T-helper 17 cell (primary cell): ENCODE measurements at places on chromosomes 3 and 15.
A peak's percentile ranks its signal among the peaks of the same experiment; 100 is the strongest.

- DNase-seq = no peak
These were observed 67.6 kb downstream of the SLC6A11 start for GRCh38 chr3:10883478-10884234.

DNA sequence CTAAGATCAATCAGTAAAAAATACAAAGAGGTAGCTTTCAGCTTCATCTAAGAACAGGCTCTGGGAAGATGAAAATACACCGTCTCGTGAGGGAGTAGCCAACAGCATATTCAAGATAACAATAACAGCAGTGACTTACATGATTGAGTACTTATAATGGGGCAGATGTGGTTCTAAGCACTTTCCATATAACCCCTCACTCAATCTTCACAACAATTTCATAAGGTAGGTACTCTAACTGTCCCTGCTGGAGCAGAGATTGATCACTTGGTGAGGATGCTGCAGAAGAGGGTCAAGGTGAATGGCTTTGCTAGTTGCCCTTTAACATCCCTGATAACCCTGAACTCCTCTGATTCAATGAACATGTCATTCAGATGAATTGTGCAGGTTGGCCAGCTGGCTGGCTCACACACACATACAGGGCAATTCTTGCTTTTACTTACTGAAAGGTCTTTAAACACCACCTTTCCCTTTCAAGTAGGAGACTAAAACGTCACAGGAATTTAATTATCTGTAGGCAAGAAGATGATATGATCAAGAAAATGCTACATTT is 984.2 kb upstream of the CFAP20DC start:
- DNase-seq = no peak

DNA sequence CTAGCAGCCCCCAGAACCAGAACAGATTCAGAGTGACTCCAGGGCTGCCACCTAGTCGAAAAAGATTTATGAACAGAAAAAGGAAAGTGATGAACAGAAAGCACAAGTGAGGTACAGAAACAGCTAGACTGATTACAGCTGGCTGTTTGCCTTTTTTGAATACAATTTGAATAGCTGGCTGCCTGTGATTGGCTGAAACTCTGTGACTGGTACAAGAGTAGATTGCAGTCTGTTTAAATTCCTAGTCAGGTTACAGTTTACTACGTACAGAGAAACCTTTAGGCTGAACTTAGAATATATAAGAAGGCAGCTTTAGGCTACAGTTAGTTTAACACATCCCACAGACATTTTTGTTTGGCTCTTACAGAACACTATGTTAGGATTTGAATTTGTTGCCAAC is 10.0 kb downstream of the CCDC13 start:
- no peak for DNase-seq

DNA sequence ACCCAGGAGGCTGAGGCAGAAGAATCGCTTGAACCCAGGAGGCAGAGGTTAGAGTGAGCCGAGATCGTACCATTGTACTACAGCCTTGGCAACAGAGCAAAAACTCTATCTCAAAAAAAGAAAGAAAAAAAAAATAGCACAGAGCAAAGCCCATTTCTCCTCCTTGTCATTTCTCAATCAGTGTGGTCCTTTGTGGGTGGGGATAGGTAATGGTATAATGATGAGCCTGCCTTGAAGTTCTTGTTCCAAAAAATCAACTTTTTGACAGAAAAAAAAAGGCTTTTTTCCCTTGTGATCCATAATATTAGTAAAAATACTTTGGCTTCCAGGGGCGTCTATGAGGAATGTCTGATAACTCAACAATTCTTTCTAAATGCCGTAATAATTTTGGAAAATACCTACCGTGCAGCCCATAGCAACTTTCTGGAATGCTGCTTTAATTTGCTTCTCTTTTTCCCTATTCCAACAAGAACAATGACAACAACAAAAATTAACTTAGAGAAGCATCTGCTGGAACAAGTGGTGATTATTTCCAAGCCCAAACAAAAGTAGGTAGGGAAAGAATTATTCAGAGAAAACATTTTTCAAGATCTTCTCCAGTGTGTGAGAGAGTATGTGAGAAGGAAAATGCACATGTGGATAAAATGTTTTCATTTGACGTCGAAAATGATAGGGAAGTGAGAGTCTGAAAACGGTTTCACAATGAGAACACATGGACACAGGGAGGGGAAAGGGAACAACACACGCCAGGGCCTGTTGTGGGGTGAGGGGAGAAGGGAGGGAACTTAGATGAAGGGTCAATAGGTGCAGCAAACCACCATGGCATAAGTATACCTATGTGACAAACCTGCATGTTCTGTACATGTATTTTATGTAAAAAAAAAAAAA is 337.8 kb downstream of the RBMS3 start:
- DNase-seq = no peak

DNA sequence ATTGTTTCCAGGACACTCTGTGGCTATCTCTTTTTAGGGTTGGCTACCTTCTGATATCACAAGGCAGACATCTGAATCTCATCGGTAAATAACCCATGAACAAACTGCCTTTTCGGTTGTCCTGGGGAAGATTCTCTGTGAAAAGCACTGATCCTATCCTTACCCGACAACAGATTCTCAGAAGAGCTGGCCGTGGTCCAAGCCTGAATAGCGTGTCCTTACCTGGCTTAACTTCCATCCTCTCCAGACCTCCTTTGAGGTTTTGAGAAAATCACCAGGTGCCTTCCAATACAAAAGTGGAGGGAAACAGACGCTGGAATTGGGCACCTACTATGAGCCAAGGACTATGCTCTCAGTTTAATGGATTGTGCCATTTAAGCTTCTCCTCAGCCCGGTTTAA is 87.4 kb upstream of the ARHGEF3 start:
- no peak for DNase-seq

DNA sequence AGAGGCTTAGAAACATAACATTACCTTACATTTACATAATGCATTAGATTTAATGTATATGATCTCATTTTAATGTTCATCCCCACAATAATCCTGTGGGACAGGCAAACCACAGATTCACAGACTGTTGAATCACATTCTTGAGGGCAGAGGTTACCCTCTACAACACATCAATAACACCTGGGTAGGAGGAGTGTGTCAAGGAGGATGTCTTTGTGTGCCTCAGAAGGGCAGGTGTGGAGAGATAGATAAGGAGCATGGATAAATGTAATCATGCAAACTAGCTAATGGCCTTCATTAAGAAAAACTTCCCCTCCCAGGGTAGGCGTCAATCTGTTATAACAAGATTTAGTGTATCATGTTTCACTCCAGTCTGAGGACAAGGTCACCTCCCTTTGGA is 12.9 kb upstream of the MB21D2 start:
- no peak for DNase-seq

DNA sequence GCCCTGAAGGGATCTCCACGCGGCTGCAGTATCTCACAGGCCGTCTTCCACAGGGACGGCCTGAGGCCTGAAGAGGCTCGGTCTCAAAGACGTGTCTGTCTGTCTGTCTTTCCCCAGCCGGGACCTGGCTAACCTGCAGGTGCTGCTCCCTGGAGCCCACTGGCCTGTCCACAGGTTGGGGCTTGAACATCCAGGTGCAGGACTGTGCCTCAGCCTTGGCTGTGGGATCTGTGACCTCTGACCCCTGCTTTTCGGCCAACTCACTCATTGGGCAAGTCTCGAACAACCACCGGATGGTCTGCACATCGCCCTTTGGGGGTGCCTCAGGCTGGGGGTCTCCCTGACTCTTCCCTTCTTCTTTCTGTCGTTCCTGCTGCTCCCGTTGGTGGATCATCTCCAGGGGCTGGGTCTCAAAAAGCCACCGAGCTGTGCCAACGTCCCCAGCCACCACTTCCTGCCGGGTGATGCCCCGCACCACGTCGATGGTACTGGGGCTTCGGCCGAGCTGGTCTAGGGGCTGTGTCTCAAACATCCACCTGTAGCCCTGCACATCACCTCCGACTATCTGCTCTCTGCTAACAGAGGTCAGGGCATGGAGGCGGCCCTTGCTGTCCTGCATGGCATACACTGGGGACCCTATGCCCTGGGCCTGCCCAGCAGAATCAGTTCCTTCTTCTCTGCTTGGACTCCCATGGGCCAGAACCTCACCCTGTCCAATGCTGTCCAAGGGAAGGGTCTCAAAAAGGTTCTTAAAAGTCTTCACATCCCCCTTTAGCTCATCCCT is 4.8 kb downstream of the XIRP1 start:
- no peak for DNase-seq

DNA sequence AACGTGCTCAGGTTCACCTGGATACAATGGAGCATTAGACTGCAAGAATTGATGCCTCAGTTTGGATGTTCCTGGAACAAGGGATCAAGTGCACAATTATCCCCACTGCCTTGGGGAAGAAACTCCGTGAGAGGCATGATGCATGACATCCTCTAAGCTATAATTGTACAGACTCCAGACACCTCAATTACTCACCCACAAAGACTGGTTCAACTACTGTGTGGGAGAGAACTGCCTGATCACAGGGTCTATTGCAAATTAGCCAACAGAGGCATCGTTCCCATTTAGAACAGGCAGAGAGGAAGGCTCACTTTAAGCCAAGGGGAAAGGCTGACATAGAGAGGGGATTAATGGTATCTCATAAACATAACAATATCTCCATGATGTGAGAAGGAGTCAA is 43.5 kb downstream of the ARRDC4 start:
- no peak for DNase-seq

- no peak for DNase-seq
These were observed 27.8 kb upstream of the ATP2B2 start for GRCh38 chr3:10532939-10533736.

DNA sequence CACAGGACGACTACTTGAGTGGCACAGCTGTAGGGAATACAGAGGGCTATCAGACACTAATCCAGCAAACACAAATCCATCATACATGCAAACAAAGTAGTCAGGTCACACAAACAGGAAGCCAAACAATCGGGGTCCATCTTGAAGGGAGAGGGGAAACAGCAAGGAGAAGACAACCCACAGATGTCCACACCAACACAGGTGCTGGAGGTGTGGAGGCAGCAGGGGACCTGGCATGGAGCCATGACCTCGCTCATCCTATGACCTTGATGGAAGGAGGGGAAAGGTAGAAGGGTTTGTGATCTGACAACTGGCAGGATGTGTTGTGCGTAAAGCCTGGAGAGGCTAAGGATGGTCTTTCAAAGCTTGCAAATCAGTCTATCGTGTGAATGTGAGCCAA is 39.9 kb upstream of the SKOR1 start:
- DNase-seq = no peak

- DNase-seq = no peak
These were observed 497.7 kb upstream of the TBL1XR1 start for GRCh38 chr3:177694951-177695350.

GRCh38 chr3:101381809-101382208 is 61.4 kb upstream of the IMPG2 start:
- no peak for DNase-seq

DNA sequence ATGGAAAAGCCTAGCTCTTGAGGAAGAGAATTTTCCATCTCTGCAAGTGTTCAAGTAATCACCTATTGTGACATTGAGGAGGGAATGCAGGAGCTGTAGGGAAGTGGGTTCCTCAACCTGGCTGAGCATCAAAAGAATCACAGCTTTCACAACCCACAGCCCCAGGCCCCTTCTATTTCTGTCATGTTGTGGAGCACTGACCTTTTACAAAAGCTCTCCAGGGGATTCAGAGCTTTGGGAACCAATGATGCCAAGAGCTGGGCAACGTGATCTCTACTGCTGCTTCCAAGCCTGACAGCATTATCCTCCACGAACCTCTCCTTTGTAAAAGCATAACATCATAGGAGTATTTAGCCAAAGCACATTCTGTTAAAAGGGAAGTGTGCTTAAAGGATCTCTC is 231.1 kb downstream of the ADAMTS9 start:
- no peak for DNase-seq

- peak; percentile 33 for DNase-seq
These were observed 1.1 kb downstream of the HES1 start for GRCh38 chr3:194137008-194137505.

DNA sequence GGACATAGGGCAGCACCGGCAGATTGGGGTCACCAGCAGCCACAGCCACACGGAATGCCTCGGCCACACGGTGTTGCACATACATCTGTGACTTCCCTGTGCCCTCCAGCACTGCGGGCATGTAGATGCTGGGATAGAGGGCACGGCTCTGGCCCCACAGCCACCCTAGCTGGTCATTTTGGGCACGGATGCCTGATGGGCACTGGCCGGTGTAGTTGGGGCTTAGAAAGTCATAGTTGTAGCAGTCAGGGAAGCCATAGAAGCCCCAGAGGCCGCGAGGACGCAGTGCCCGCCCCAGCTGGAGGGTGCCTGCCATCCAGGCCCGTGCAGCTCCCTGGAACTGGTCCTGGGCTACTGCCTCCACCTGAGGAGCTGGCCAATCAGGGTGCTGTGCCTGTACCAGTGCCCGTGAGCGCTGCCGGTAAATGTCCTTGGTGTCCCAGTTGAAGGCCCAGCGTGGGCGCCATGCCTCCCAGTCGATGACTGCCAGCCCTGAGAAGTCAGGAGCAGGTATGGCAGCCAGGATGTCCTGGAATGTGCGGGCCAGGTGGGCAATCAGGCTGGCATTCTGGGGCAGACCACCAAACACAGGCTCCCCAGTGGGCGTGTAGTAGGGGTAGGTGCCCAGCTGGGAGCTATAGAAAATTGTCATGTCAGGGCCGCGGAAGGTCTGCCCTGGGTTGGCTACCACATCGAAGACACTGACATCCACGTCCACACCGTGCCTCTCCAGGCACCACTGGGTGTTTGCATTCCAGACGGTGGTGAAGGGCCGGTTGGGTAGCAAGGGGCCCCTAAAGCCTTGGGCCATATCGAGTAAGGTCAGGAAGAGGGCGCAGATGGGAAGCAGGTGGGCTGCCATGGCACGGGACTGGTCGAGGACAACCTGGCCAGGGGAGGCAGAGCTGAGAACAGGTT is 1.0 kb downstream of the HYAL1 start:
- DNase-seq = no peak

GRCh38 chr3:105965384-105965783 is 96.6 kb upstream of the CBLB start:
- DNase-seq = no peak

DNA sequence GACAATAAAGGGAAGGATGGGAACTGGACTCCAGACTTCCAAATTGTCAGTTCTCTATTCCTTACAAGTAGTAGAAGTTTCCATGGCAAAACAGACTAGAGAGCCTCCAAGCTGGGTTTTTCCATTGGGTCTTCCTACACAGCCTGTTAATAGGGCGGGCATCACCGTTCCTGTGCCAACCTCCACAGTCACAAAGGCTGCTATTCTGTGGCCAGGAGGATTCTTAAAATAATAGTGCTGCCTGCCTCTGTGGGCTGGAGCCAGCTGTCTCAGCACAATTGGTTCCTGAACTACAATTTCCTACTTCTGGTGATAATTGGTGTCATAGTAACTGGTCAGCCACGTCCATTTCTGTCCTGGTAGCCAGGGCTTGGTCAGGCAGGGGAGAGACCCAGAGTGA is 38.6 kb downstream of the LYZL4 start:
- DNase-seq = no peak

DNA sequence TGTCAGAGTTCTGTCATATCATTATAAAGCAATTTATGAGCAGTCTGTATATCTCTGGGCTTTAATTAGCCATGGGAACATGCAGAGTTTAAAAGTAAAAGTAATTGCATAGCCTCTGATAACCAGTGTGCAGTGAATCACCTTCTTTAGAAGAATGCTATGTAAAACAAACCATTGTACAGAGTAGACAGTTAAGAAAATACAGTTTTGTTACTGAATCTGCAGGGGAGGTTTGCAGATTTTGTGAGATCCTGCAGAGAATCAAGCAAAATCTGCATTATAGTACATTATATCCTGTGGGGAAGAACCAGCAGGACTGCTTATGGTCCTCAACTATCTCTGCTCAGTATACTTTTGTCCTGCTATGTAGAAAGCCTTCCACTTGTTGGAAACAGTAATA is 396.2 kb upstream of the NAALADL2 start:
- no peak for DNase-seq

- no peak for DNase-seq
These were observed 24.0 kb downstream of the PLA2G4B start for GRCh38 chr15:41862515-41863116.
